ENCODE measurements at places on chromosomes 2 and 18. TPM values are rescaled to one million over a fixed set of nuclear protein-coding genes. Genes with fewer than 3 reads are reported as not detected.

Gene TDRD15
- polyA plus RNA-seq = not detected

Gene UGT1A5
- polyA plus RNA-seq = not detected

Gene FAM98A
- polyA plus RNA-seq = 34.3 TPM

Gene SIX2
- polyA plus RNA-seq = 0.20 TPM

Gene ACADL
- 14.6 TPM for polyA plus RNA-seq

All from left lung (tissue), 14 donors.